ENCODE measurements at places on chromosomes 4 and X. TPM values are rescaled to one million over a fixed set of nuclear protein-coding genes. Genes with fewer than 3 reads are reported as not detected.

Gene AR
- total RNA-seq: 0.22 TPM

Gene PCSK1N
- total RNA-seq: 2.8 TPM

- no peak overlapping the region for H3K27ac ChIP-seq
- H3K27me3 ChIP-seq: peaks cover 5% of the 10 kb centered on the region
- H3K36me3 ChIP-seq: no peaks in the 10 kb centered on the region
- no peaks in the 10 kb centered on the region for H3K4me1 ChIP-seq
- H3K4me3 ChIP-seq: no peak overlapping the region
Measured at GRCh38 chr4:8694651-8695151, 102.1 kb downstream of the CPZ start.

GRCh38 chr4:182478475-182478874 is 235.3 kb downstream of the TENM3 start:
- no peaks in the 10 kb centered on the region for H3K4me1 ChIP-seq
- H3K4me3 ChIP-seq: no peak overlapping the region
- no peaks in the 10 kb centered on the region for H3K36me3 ChIP-seq
- DNase-seq: no peak
- peaks cover 10% of the 10 kb centered on the region for H3K27me3 ChIP-seq

DNA sequence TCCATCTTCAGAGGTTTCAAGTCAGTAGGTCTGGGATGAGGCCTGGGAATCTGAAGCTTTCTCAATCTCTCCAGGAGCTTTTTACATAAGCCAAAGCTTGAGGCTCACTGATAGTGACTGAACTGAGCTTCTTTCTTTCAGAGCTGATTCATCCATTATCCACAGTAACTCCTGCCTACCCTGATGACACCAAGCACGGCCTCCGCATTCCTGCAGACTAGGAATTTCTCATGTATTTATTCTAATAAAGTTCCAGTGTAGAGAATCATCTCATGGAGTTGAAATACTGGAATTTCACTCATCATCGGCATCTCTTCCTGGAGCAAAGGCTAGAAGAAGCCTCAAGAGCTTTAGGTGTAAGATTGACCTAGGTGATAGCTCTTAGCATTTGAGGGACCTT is 12.1 kb upstream of the DCTD start:
- no peak overlapping the region for H3K27ac ChIP-seq
- no peaks in the 10 kb centered on the region for H3K4me1 ChIP-seq
- H3K27me3 ChIP-seq: peaks cover 13% of the 10 kb centered on the region
- H3K4me3 ChIP-seq: no peak overlapping the region

GRCh38 chr4:174255374-174255773 is 28.1 kb downstream of the FBXO8 start:
- H3K36me3 ChIP-seq: peaks cover 7% of the 10 kb centered on the region
- H3K4me1 ChIP-seq: peaks cover 7% of the 10 kb centered on the region
- H3K4me3 ChIP-seq: no peak overlapping the region
- H3K27ac ChIP-seq: no peak overlapping the region

DNA sequence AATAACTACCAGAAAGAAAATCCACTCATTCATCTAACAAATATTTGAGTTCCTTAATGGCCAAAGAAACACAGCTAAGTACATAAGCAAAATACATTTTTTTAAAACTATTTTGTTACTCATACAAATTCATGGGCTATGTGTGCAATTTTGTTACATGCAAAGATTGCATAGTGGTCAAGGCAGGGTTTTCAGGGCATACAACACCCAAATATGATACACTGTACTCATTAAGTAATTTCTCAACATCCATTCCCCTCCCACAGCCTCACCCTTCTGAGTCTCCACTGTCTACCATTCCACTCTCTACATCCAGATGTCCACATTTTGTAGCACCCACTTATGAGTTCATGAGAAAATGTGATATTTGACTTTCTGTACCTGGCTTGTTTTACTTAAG is 58.2 kb downstream of the BRWD3 start:
- peaks cover 14% of the 10 kb centered on the region for H3K4me1 ChIP-seq
- peaks cover 24% of the 10 kb centered on the region for H3K36me3 ChIP-seq
- no peak for DNase-seq
- no peak overlapping the region for H3K27ac ChIP-seq
- H3K27me3 ChIP-seq: no peaks in the 10 kb centered on the region

DNA sequence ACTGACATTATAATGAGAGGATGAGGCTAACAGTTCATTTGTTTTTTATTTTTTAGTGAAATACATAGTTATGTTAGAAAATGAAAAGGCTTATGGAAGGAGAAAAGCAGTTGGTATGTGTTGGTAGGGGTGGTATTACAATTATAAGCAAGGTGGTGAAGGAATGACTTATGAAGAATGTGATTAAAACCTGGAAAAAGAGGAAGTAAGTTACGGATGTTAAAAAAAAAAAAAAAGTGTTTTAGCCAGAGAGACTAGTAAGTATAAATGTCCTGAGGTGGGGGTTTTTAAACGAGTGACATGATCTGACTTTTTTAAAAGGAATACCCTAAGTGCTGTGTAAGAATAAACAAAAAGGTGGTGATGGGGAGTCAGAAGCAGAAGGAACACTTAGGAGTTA is 206.8 kb downstream of the IL15 start:
- H3K4me1 ChIP-seq: no peaks in the 10 kb centered on the region
- no peak overlapping the region for H3K4me3 ChIP-seq
- no peak overlapping the region for H3K27ac ChIP-seq
- peaks cover 2% of the 10 kb centered on the region for H3K27me3 ChIP-seq
- no peaks in the 10 kb centered on the region for H3K36me3 ChIP-seq

- H3K27me3 ChIP-seq: no peaks in the 10 kb centered on the region
- no peak for DNase-seq
- no peak overlapping the region for H3K4me3 ChIP-seq
Measured at GRCh38 chrX:113400193-113400704, 559.6 kb upstream of the AMOT start.

DNA sequence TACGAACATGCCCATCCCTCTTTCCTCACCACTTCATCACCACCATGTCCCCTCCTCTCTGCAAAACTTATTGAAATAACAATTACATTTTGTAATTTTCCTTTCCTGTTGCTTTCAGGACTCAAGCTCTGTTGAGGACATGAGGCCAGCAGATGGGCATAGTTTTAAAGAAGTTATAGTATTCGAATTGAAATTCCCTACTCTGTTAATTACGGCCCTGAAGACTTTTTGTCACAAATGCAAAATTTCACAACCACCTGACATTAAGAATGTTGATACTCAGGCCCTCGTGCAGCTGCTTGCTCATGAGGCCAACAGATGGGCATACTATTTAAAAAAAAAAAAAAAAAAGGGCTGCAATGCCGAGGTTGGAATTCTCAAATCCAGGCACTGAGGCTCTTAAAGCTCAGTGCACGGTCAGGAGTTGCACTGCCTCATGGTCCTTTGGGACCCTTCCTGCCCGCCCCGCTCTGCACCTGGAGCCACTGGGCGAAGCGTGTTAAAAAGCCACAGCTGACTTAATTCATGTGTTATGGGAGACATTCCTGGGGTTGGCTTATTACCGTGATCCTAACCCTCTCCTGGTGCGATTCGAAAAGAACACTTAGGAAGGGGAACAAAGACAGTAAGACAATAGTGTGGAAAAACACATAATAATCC is 34.2 kb upstream of the FAT1 start:
- H3K36me3 ChIP-seq: no peaks in the 10 kb centered on the region
- no peak overlapping the region for H3K4me3 ChIP-seq
- H3K4me1 ChIP-seq: no peaks in the 10 kb centered on the region
- H3K27ac ChIP-seq: no peak overlapping the region
- no peaks in the 10 kb centered on the region for H3K27me3 ChIP-seq
